ENCODE measurements at places on chromosomes 1 and 21.
A peak's percentile ranks its signal among the peaks of the same experiment; 100 is the strongest.

- no peak for DNase-seq
Measured at GRCh38 chr1:227306689-227307088, 11.6 kb downstream of the CDC42BPA start.

GRCh38 chr1:34874296-34874952, 14.9 kb upstream of the SMIM12 start:
- no peak for DNase-seq

DNA sequence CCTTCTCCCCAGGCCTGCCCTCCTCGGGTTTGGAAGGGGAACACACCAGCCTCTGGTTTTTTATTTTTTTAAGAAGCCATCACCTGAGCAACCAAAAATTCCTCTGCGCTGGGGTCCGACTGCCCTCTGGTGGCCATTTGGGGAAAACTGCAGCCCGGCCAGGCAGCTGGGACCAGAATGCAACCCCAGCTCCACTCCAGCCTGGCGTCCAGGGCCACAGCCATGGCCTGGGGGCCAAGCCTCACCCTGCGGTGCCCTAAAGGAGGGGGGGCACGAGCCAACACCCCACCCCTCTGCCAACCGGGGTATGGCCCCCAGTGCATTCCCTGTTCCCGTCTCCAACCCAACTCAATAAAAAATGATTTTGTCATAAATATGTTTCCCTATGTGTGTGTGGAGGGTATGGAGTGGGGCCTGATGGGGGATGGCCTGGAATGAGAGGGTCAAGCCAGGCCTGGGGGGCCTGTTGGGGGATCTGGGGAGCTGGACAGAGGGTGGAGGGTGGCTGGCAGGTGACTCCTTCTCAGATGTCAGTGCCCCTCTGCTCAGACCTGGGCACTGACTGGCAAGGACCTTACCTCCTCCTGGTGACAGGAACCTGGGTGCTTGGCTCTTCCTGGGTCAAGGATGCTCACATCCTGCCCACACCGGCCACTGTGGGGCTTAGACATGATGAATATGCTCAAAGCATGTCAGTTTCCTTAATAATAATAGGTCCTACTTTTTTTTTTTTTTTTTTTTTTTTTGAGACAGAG, 3.2 kb downstream of the GPR3 start:
- DNase-seq: peak; percentile 75

GRCh38 chr1:194279975-194280374, 1093.6 kb upstream of the B3GALT2 start:
- no peak for DNase-seq

DNA sequence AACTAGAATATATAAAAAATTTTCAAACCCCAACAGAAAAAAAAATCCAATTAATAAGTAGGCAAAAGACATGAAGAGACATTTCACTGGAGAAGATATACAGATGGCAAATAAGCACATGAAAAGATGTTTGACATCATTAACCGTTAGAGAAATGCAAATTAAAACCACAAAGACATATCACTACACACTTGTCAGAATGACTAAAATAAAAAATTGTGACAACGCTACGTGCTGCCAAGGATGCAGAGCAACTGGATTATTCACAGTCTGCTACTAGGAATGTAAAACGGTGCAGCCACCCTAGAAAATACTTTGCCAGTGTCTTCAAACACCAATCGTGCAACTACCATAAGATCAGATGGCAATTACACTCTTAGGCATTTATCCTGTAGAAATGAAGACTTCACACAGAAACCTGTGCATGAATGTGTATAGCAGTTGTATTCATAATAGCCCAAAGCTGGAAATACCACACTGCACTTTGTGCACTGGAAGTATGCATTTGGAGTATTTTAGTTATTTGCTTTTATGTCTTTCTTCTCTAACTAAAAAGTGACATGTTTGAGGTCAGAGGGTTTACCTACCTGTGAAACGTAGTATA, 75.3 kb upstream of the PALMD start:
- DNase-seq: no peak

DNA sequence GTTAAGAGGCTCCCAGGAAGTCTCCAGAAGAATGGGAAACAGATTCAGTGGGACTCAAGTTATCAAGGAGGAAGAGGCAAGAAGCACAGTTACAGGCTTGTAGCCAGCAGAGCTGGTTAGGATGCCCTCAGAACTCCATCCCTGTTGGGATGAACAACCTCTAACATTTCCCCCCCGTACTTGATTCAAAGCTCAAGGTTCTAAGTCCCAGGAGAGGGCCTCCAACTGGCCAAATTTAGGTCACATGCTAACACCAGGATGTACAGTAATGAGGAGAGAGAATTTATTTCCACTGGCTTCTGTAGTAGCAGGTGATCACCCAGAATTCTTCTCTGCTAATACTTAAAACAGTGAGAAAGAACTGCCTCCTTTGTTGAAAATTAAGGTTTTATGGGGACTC, 22.3 kb upstream of the HSPA13 start:
- no peak for DNase-seq

DNA sequence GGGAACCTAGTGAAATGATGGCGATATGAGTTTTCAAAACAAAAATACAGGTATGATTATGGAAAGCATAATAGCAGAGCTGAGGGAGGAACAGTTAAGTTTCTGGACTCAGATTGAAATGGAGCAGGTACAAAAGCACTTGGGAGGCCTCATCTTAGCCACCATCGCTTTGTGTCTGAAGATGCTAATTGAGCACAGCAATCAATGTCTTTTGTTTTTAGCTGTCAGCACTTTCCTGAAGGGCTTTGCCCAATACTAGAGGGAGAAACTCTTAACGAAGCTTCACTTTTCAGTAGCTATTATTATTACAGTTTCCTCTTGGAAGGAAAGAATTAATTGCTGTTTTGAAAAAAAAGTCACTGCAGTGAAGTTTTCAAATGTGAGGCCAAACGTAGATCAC, 348.7 kb downstream of the RWDD3 start:
- no peak for DNase-seq

- DNase-seq: peak; percentile 22
Measured at GRCh38 chr21:40845441-40845995, 1.4 kb downstream of the DSCAM start.

DNA sequence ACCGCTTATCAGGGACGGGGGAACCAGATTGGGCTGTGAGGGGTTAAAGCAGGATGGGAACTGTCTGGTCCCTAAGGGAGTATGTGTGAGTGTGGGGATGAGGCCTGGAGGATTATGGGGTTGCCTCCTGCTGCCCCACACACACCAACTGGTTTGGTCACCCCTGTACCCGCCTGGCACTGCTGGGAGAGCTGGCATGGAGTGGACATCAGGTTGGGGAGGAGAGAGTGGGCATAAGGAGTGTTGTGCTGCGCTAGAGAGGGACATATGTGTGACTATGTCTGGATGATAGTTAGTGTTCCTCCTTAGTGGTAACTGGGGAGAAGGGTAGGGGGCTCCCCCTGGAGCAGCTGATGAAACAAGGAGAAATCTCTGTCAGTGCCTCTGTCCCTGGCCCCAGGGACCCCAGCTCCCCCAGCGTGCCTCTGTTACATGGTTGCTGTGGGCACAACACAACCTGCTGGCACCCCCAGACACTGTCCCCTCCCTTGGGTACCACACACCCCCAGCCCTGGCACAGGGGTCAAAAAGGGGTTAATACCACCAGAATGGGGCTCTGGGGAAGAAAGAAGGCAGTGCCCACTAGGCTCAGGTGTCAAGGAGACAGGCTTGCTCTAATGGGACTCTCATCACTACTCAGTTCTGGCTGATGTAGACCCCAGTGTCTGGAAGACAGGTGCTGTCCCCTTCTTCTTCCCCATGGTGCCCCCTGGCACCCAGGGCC, 1.9 kb downstream of the ZBTB7B start:
- DNase-seq: no peak

GRCh38 chr1:167022384-167022783, 33.3 kb downstream of the MAEL start:
- DNase-seq: no peak

- DNase-seq: no peak
Measured at GRCh38 chr1:9363061-9363471, 70.4 kb downstream of the SPSB1 start.

DNA sequence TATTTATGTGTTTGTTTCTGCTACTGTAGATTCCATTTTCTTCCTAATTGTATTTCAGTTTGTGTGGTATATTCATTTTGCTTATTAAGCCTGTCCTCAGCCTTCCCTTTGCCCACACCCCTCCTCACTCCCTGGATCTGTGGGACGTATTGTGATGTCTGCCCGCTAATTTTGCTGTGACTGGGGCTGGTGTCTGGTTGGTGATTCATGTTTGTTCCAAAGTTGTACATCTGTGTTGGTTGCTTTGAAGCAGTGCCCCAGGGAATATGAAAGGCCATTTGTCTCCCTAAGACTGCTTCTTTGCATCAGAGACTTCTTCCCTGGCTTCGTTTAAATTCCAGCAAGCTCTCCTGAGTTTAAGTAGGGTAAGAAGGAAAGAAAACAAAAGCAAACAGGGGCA, 289.5 kb upstream of the SGIP1 start:
- no peak for DNase-seq

DNA sequence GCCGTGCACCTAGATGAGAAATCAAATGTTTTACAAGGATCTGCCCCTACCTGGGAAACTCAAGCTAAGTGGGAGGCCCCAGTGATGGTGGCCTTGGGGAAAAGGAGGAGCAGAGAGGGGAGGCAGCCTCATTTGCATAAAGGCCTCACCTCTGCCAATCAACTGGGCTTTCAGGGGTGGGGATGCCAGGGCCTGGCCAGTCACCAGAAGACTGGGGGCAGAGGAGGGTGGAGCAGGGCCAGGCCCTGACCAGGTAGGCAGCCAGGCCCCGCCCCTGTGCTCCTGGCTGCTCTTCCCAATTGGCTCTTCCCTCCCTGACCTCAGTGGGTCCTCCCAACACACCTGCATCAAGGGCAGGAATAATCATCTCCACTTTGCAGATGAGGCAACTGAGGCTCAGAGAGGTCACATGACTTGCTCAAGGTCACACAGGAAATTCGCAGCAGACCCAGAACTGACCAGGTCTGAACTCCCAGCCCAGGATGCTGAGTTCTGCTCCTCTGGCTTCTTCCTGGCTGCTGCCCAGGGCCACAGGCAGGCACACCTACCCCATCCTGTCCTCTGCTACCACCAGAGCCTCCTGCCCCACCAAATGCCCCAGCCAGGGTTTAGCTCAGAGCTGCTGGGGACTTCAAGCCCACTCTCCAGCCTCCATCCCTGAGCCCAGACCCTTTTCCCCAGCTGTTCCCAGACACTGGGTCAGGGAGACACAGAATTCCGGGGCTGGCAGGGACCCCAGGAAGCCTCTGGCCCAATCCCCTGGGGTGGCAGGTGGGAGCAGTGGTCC, 677.9 kb downstream of the MATN1 start:
- DNase-seq: no peak

DNA sequence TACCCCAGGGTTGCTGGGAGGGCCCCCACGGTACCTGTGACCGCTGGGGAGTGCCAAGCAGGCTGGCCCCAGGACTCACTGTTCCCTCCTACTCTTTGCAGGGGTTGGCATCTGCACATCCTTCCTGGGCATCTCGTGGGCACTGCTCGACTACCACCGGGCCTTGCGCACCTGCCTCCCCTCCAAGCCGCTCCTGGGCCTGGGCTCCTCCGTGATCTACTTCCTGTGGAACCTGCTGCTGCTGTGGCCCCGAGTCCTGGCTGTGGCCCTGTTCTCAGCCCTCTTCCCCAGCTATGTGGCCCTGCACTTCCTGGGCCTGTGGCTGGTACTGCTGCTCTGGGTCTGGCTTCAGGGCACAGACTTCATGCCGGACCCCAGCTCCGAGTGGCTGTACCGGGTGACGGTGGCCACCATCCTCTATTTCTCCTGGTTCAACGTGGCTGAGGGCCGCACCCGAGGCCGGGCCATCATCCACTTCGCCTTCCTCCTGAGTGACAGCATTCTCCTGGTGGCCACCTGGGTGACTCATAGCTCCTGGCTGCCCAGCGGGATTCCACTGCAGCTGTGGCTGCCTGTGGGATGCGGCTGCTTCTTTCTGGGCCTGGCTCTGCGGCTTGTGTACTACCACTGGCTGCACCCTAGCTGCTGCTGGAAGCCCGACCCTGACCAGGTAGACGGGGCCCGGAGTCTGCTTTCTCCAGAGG, 6.8 kb downstream of the XKR8 start:
- DNase-seq: no peak

GRCh38 chr1:227245613-227246320, 72.5 kb downstream of the CDC42BPA start:
- DNase-seq: no peak

DNA sequence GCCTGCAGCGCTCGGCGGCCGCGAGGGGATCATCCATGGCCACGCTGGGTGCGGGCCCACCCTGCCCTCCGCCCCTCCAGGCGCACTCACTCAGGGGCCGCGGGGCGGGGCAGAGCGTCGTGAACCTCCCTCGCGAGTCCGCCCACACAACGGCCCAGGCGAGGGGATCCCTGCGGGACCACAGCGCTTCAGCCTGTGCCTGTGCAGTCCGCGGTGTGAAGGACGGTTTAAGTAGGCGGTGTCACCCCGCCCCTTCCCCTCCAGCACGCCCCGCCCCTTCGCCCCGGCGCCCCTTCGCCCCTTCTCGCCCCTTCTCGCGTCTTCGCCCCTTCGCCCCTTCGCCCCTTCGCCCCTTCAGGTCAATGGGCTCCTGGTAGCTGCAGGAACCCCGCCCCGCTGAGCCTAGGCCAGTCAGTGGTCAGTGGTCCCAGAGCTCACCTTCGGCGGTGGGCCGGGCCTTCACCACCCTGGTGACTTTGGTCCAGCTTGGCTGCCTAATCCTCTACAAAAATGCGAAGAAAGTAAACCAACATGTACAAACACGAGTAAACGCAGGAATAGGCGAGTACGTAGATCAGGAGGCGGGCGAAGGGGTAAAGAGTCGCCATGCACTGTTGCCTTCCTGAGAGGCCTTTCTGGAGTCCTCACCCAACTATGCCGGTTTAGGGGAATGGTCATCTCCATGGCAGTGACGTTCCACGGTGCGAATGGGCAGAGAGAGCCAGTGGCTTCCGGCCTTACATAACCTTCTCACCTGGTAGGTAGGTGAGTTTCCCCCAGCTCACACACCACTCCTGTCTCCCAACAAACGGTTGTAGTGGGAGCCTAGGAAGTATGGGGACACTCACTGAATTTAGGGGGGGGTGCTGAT, 19.6 kb upstream of the DMRTB1 start:
- DNase-seq: no peak

- DNase-seq: no peak
Measured at GRCh38 chr1:9311029-9311428, 18.3 kb downstream of the SPSB1 start.

DNA sequence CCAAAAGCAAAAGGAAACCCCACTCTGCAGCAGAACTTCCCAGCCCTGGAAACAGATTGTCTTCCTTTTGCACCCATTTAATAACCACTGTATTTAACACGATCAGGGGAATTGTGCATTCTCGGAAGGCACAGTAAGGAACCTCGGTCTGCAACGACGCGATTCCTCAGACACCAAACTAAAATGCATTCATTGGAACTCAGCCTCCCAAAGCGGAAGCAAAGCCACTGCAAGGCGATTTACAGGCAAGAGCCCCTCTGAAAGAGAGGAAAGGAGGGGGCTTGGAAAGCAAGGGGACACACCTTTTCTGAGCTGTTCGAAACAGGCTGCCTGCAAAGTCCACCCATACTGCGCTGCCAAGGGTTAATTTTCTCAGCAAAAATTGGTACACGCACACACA, 297.7 kb downstream of the OMA1 start:
- no peak for DNase-seq

GRCh38 chr21:34936883-34937563, 112.1 kb downstream of the RUNX1 start:
- DNase-seq: no peak
